Islet precursor cell (in vitro differentiated cells): ENCODE measurements at places on chromosomes 6 and 20.
A peak's percentile ranks its signal among the peaks of the same experiment; 100 is the strongest.

- DNase-seq, result no peak
Observed at GRCh38 chr6:111248789-111249188, 161.5 kb downstream of the SLC16A10 start.

DNA sequence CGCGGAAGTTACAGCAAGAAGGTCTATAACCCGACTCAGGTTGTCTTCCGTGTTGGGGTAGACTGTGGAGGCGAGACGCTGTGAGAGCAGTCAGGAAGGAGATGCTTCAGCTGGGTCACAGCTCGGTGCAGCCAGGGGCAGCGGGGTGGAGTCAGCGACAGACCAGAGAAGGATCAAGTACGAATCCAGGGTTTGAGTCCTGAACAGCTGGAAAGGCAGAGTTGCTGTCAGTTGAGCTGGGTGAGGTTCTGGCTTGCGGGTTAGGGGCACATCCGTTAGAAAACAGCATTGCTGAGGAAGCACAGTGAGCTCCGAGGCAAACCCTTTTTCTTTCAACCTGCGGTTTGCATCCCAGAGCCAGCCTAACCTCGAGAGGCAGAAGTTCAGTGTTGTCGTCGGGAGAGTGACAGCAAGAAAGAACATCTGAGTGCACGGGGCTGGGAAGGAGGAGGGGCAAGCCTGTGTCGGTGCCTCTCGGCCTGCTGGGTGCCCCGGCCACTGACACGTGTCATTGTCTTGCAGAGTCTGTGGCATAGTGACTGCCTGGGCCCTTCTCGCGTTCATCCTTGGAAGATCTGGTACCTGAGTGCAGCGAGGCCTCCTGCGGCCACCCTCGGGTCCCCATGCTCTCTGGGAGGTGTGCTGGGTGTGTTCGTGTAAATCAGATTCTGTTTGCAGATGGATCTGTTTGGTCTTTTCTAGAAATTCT is 20.0 kb downstream of the PNLDC1 start:
- DNase-seq, result no peak

- DNase-seq, result no peak
Observed at GRCh38 chr6:127276331-127276730, 9.7 kb downstream of the RNF146 start.

DNA sequence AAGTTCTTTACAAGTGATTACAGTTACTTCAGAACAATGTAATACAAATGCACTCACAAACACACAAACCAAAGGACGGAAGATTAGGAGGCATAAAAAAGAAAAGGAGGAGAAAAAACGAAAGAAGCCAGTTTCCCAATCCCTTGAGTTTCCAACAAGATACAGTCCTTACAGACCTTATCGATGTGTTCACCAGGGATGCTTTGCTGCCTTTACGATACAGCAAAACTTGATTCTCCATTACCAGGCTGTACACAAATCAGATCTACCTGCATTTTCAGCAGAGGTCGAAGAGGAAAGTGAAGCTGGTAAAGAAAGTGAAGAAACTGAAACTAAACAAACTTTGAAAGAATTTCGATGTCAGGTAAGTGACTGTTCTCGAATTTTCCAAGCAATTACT is 62.6 kb upstream of the SMIM8 start:
- DNase-seq, result no peak

GRCh38 chr20:59788811-59789397 is 144.5 kb downstream of the SYCP2 start:
- peak; percentile 29 for DNase-seq

- no peak for DNase-seq
Observed at GRCh38 chr6:119661628-119662027, 312.1 kb upstream of the MAN1A1 start.

- peak; percentile 62 for DNase-seq
Observed at GRCh38 chr6:30885481-30885998, 1.2 kb downstream of the DDR1 start.

DNA sequence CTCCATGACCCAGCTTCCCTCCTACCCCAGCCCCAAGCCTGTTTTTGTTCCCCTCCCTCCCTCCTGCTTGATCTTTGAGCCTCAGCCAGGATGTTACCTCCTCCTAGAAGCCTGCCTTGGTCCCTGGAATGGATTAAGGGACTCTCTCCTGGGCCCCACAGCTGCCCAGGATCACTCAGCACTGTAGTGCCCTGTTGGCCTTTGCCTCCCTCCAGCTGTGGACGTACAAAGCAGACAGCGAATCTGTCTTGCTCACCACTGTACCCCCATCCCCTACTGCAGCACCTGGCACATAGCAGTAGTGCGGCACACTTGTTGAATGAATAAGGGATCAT is 11.8 kb upstream of the FAM110A start:
- DNase-seq, result no peak

DNA sequence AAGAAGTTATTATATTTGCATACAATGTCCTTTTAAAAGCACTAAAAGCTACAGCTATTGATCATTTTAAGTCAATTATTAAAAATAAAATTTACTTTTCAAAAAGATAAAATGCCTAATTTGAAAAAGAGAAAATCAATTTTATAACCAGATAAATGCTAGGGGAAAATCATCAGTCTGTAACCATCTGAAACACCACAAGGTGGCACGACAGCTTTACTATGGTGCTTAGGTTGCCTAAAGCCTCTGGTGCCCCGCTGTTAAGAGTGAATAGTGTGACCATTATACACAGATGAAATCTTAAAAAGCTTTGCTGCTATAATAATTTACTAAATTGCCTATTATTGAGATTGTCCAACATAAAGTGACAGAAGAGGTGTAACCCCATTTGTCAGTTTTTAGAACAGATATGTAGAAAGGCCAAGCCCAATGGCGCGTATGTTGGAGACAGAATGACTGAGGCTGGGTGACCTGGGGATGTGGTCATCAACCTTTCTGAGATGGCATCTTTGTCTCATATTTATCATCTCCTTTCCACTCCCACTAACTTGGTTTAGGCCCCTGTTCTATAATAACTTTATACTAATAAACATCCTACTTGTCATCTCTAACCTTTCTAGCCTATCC is 100.8 kb downstream of the MOXD1 start:
- no peak for DNase-seq

DNA sequence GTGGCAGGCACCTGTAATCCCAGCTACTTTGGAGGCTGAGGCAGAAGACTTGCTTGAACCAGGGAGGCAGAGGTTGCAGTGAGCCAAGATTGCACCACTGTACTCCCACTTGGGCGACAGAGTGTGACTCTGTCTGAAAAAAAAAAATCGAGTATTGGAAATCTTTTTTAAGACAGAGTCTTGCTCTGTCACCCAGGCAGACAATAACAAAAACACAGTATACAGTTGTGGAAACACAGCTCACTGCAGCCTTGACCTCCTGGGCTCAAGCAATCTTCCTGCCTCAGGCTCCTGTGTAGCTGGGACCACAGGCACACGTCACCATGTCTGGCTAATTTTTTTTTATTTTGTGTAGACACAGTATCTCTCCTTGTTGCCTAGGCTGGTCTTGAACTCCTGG is 15.0 kb downstream of the NANP start:
- no peak for DNase-seq

DNA sequence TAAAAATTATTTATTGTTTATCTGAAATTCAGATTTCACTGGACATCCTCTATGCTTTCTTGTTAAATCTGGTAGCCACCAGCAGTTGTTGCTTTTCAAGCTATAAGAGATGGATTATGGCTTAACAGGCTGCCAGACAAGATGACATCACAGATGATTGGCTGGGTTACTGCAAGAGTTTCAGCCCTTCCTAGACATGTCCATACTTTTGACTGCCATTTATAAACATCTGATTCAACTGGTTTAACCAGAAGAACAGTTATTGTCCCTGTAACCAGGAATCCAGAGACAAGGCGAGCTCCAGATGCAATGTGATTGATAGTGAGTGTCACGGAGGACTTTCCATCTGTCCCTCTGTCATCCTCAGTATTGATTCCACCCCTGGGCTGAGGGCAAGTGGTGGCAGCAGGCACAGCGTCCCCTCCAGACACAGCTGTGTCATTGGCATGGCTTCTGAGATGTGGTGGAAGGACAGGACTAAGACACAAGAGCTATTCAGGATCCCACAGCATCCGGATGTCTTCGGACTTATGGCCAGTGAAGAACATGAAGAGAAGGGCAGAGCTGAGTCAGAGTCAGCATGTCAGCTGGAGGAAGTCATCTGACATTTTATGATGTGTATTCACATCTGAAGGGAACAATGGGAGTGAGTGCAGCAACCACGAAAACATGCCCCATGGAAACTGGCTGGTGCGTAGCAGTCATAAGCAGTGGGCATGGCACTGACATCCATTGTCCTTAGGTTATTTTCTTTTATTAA is 284.5 kb upstream of the CDYL start:
- DNase-seq, result peak; percentile 63

DNA sequence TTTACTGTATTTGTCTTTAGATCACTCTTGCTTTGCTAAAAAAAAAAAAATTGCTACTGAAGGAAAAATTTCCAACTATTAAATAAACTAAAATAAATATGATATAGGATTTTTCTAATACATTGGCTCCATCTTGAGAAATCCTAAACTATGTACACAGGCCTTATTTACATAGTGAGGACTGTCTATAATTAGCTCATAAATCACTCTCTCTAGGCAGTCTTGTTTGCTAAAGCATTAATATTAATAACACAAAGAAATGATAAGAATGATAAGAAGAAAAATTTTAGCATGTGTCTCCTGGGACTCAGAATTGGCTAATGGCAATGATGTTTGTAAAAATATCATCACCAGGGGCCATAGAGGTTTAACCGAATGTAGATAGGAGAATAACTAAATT is 13.3 kb upstream of the CRYBG1 start:
- no peak for DNase-seq

- no peak for DNase-seq
Observed at GRCh38 chr6:53197553-53197952, 48.9 kb upstream of the GCM1 start.

DNA sequence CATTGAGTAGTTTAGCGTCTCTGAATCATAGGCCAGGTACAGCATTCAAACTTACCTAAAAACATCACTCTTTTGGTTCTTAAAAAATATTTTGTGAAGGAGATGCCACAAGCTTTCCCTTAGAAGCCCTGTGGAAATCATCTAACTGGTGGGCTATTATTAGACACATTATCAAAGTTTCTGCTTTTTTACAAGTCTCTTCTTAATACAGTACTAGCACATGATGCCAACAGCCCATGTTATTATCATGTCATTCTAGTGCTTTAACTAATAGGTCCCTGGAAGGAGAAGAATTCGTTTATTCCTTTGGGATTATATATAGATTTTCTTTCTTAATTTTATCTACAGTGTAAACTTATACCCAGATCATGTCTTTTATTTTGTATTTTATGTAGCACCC is 146.0 kb upstream of the PTPRK start:
- no peak for DNase-seq

DNA sequence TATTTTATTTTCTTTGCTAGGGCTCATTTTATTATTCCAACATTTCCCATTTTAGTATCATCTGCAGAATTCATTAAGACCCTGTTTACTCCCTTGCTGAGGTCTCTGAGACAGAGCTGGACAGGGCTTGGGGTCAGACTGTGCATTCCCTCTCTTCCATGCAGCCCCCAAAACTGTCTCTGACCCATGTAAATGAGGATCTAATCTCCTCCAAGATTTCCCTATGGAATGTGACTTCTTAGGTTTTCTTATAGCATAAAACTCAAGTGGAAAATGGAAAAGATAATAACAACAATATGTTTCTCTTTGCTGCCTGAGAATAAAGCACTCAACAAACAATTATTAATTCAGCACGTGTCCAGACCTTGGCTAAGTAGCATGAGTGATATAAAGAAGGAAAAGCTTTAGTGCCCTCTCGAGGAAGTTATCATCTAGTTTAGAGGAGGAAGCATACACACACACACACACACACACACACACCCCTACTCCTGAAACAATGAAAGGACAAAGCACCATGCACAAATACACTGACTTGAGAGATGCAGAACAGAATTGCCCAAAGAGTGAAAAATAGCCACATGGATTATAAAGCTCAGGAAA is 815.5 kb downstream of the BCKDHB start:
- no peak for DNase-seq

- DNase-seq, result no peak
Observed at GRCh38 chr6:122389704-122390372, 9.6 kb upstream of the HSF2 start.

DNA sequence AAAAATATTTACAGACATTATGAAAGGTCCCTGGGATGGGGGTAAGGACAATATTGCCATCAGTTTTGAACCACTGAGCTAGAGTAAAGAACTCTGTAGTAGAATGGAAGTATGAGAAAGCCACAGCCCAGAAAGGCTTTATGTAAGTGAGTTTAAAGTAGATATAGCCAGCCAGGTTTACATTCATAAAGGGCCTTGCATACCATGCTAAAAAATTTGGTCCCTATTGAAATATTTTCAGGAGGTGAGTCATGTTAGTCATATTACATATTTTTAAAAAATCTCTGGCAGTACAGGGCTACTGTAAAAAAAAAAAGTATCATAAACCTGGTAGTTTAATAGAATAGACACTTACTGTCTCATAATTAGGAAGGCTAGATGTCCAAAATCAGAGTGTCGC is 3.5 kb downstream of the ZKSCAN8 start:
- DNase-seq, result no peak

DNA sequence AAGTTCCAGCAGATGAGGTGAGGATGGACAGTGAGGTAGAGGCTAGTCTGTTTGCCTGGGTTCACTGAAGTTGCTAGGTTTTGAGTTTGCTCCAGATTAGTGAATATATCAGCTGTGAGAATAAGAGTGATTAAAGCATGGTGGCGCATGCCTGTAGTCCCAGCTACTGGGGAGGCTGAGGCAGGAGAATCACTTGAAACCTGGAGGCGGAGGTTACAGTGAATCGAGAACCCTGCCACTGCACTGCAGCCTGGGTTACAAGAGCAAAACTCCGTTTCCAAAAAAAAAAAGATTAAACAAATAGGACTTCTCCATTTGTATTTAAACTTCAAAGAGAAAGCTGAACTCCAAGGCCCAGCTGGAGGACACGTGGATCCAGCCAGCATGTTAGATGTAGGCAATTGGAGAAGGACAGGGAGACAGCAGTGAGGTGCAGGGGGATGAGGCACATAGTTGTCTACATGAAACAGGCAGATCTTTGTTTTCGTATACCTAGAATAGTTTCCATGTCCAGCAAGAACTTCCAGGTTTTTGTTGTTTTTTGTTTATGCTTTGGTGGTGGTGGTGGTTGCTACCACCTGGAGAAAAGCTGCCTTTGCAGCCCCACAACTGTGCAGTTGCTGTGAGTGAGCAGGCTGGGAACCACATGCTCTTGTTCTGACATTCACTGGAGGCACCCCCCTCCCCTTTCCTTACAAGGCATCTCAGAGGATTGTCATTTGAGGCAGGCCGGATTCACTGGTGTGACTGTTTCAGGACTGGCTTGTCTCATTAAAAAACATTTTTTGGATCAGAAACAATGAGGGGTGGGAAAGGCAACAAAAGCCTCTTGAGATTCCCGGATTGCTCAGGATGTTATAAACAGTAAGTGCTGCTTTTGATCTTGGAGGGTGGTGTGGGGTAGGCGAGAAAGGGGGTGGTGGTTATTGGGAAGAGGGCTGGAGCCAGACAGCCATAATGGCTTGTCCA is 72.3 kb downstream of the JARID2 start:
- DNase-seq, result peak; percentile 92

- no peak for DNase-seq
Observed at GRCh38 chr6:83381949-83382348, 48.9 kb downstream of the ME1 start.

- no peak for DNase-seq
Observed at GRCh38 chr6:8821981-8822381, 386.6 kb upstream of the SLC35B3 start.

GRCh38 chr6:157538168-157538567 is 157.2 kb downstream of the ZDHHC14 start:
- DNase-seq, result no peak
